GM13976 (cell line): ENCODE measurements at places on chromosomes 1 and 21.

GRCh38 chr21:29332461-29333362, 34.0 kb downstream of the BACH1 start:
- no peak for DNase-seq

DNA sequence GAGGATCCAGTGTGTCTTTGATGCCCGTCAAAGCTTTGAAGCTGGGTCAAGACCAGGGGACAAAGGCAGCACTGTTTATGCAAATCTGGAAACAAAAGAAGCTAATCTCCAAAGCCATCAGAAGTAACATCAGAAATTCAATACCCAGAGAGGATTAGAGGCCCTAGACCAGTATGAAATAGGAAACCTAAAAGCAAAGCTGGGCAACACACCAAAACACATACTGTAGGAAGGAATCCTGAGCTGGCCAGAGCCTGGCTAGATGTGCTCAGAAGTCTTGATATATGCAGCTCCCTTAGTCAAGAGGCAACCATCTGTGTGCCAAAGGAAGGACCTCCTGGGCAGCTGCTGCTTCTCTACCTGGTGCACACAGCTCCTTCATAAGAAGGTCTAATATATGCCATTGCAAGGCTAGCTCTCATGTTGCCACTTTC, 12.3 kb downstream of the COLGALT2 start:
- no peak for DNase-seq

DNA sequence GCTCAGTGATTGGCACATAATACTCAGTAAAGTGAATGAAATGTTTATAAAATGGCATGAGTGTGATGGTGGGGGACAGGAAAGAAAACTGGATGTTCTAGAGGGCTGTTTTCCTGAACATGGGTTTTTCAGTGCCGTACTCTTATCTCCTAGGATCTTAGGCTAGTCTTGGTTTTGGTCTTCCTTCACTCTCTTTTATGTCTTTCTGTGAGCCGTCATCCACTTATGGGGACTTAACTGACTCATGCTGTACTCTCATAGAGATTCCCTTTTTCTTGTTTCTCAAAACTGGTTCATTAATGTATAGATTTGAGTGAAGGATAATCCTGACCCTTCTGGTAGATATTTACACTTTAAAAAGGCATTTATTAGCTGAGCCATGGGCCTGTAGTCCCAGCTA, 16.6 kb downstream of the AGO3 start:
- DNase-seq = no peak

GRCh38 chr1:159144571-159144970, 26.8 kb upstream of the CADM3 start:
- DNase-seq = no peak

GRCh38 chr1:189859385-189859977, 618.2 kb downstream of the BRINP3 start:
- peak; percentile 10 for DNase-seq

DNA sequence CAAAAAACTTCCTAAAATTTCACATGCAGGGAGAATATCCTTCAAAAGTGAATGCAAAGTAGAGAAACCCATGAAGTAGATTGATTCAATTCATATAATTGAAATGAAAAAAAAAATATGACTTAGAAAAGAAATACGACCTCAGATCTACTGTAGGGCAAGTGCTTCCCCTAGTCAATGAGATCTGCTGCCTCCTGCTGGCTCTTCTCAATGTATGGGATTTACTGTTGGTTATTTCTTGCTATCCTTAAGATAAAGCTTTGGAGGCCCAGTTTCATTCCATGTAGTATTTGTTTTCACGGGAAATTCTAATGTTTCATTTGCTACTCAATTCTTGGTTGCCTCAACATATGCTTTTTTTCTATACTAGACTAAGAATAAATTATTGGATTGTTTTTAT, 46.2 kb downstream of the ZNF648 start:
- no peak for DNase-seq

GRCh38 chr21:37908691-37909090, 7.6 kb downstream of the KCNJ6 start:
- DNase-seq = no peak

GRCh38 chr1:175269151-175269550, 76.6 kb upstream of the KIAA0040 start:
- DNase-seq = no peak

DNA sequence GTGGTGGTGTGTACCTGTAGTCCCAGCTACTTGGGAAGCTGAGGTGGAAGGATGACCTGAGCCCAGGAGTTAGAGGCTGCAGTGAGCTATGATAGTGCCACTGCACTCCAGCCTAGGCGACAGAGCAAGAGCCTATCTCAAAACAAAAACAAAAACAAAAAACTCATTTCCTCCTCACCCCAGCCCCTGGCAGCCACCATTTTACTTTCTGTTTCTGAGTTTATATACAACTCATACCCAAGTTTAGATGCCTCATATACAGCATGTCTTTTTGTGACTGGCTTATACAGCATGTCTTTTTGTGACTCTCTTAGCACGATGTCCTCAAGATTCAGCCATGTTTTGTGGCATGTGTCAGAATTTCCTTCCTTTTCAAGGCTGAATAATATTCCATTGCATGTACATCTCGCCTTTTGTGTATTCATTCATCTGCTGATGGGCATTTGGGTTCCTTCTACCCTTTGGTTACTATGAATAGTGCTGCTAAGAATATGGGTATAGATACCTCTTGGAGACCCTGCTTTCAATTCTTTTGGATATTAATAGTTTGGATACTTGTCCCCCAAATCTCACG, 14.7 kb downstream of the COA7 start:
- no peak for DNase-seq

GRCh38 chr21:29114765-29115500, 15.5 kb upstream of the MAP3K7CL start:
- no peak for DNase-seq

DNA sequence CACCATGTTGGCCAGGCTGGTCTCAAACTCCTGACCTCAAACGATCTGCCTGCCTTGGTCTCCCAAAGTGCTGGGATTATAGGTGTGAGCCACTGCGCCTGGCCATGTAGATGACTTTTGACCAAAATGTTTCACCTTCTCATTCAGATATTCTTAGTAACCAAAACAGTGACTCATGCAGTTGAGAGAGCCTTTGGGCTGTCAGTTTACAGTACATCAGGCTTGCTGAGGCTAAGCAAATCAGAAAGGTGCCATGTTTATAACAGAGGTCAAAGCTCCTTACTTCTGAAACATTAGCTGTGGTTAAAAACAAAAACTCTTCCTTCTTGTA, 21.0 kb downstream of the CNIH4 start:
- DNase-seq = peak; percentile 65

GRCh38 chr1:207034998-207035397, 2.4 kb upstream of the C1orf116 start:
- DNase-seq = no peak

GRCh38 chr1:212281590-212281989, 3.6 kb upstream of the PPP2R5A start:
- DNase-seq = no peak
